ENCODE measurements at places on chromosomes 6 and 20.

DNA sequence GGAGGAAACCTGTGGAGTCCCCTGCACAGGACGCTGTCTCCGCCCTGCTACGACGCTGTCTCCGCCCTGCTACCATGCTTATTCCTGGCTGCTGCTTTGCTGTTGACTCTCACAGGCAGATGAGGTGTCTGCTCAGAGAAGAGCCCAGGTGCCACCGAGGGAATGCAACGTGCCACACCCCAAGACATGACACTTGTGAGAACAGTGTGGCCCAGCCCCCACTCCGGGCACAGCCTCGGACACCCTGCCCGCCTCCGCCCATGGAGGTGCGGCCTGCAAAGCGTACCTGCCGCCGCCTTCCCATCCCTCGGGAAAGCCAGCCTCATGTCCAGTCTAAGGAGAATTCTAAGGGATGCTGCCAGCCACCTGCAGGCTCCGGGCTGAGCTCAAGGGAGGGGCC, 15.6 kb upstream of the MRGBP start:
- DNase-seq = no peak

GRCh38 chr6:118783931-118784550, 109.9 kb upstream of the ASF1A start:
- DNase-seq = no peak

DNA sequence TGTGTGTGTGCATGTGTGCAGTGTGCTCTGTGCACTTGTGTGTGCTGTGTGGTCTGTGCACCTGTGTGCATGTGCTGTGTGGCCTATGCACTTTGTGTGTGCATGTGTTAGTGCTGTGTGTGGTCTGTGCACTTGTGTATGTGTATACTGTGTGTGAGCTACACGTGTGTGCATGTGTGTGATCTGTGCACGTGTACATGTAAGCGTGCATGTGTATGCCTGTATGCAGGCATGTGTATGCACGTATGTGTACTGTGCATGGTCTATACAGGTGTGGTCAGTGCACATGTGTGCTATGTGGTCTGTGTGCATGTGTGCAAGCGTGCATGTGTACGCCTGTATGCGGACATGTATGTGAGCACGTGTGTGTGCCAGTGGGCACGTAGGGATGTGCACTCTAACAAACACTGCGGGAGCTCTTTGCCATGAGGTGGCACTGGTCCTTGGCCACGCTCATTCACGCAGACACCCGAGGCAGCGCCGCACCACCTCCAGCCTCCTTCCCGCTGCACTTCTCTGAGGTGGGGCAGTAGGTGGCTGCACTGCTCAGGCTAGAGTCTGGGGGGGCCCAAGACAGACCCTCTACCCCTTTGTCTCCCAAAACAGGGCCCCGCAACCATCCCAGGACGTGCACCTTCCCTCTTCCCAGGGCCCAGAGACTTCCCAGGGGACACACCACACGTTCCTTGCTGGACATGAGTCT, 42.4 kb upstream of the CHRNA4 start:
- no peak for DNase-seq

DNA sequence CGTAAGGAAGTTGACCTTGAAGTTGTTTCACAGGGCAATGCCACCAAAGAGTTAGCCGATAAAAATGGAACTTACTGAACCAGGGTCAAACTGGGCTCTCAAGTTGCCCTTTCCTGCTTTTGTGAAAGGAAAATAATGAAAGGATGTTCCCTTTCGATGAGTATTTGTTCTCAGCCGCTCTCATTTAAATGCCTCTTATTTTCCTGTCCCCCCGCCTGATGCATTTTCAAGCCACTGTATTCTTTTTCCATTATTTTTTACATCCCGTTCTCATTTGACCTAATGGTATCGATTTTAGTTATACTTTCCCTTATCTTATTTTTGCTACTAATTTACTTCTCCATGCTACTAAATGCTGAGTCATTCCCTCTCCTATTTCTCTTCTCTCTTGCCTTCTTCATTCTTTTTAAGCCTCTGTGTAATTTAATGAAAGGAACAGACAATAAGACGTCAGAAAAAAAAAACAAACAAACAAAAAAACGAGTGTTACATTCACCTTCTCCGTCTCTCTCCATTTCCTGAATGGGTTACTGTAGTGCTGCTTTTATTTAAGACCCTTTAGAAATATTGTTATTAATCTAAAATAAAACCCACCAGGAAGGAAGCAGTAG, 655 bp upstream of the NDUFAF4 start:
- no peak for DNase-seq

- no peak for DNase-seq
Measured at GRCh38 chr20:58634521-58635278, 16.4 kb upstream of the STX16 start.

DNA sequence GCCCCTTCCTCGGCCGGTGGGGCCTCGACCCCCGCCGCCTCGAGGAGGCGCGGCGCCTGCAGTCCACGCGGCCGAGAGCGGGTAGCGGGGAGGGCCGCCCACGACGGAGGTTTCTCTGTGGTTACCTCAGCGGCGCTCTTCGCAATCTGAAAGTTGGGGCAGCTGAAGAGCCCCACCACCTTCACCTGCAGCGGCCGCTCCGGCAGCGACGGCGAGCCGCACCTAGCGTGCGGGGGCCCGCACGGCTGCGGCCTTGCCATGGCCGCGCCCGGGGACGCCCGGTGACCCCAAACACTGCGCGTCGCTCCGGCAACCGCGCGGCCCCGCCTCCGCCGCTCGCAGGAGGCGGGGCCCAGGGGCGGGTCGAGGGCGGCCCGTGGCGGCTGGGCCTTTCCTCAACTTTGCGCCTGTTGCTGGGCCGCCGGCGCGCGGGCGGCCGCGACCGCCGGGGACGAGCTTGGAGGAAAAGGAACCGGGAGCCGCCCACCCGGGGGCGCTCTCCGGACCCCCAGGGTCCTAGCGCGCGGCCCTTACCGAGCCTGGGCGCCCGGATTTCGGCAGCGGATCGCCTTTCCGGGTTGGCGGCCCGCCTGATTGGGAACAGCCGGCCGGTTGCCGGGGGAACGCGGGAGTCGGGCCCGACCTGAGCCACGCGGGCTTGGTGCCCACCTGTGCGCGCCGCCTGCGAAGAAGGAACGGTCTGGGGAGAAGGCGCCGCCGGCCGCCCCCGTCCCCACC, at the start of the genes PPIL6 and SMPD2:
TSS of gene PPIL6 (minus strand) at position 298 of the 738 bp plus-strand sequence. CDS start at position 260, 38 bp downstream.
TSS of gene SMPD2 (plus strand) at position 394 of the 738 bp plus-strand sequence. CDS start 398 bp downstream, outside the sequence.
- peak; percentile 86 for DNase-seq

GRCh38 chr6:71665931-71666330, 220.4 kb upstream of the RIMS1 start:
- no peak for DNase-seq

- no peak for DNase-seq
Measured at GRCh38 chr6:166940643-166941068, 15.7 kb downstream of the RNASET2 start.

GRCh38 chr6:111522393-111523020, 39.5 kb upstream of the REV3L start:
- DNase-seq = no peak

- DNase-seq = peak; percentile 51
Measured at GRCh38 chr6:43774776-43775534, 4.9 kb downstream of the VEGFA start.

DNA sequence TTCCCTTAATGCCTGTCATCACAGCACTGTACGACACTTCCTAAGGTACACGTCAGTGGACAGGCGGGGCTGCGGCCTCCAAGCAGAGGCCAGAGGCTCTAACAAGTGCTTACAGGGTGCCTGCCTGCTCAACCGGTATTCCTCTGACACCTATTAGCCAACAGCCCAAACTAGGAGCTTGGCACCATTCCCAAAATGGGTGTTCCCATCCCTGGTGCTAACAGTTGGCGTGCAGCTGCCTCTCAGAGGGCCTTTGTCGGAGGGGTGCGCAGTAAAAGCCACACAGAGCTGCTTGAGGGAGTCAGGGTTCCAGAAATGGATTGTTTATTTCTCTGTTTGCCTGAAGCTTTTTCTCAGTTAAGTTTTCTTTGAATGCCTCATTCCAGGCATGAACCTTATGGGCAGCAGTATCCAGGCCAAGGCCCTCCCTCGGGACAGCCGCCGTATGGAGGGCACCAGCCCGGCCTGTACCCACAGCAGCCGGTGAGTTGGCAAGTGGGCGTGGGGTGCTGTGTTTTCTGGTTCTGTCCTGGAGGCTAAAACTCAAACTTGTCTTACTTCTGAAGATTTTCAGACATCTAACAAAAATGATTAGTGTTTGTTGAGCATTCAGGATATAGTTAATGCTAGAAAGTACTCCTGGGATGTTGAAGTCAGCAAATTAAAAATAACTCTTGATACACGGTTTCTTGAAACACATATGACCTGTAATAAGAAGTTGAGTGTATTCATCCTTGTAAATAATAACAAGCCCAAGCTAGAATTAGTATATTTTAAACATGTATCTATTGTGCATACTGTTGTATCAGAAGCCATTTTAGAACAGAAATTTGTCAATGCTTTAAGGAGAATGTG, 124.7 kb downstream of the TMEM242 start:
- no peak for DNase-seq

- DNase-seq = no peak
Measured at GRCh38 chr20:23249541-23249940, 101.0 kb upstream of the NXT1 start.

GRCh38 chr20:47704746-47705496, 80.4 kb downstream of the SULF2 start:
- DNase-seq = no peak

- no peak for DNase-seq
Measured at GRCh38 chr6:136030131-136030530, 178.6 kb downstream of the PDE7B start.

DNA sequence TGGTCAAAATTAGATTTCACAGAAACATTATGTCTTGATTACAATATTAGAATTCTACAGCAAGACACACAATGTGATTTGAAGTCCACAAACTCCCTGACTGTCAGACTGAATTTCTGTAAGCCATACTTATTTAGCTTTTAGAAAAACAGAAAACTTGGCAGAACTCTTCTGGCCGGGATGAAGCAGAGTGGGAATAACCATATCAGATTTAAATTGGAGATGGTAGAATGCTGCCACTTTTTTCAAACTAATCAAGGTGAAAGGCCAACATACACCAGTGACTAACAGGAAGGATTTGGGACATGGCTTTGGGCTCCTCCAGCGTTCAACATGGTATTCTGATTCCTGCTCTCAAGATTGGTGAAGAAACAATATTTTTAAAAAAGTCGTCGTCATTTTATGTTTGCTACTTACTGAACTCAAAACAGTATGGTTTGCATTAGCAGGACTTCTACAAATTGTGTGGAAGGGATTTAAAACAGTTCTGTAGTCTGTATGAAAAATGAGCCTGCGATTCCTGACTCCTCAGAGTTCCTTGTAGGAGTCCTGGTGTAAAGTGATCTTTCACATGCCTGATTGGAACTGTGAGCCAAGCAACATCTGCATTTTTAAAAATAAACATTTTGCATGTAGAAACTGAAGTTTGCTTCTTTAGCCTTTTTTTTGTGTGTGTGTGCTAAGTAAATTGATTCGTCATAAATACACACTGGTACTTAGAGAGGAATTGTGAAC, 297.9 kb upstream of the SOX4 start:
- DNase-seq = no peak

- DNase-seq = no peak
Measured at GRCh38 chr6:56043761-56044160, 168.4 kb upstream of the BMP5 start.

DNA sequence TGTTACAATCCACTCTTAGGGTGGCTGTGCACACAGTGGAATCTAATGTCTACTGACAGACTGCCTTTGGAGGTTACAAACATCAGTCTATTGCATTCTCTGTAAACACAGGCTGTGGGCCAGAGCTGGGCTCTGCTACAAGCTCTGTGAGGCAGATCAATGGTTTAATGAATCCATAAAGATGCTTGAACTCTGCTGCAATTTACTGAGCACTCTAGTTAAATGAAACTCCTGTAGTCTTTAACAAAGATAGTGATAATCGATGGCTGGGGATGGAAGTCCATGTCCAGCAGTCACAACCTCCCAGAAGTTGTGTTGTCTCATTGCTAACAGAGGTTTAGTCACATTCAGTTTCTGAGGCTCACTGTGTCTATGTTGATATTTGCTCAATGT, 50.5 kb downstream of the SOBP start:
- no peak for DNase-seq

- DNase-seq = no peak
Measured at GRCh38 chr6:142901611-142902010, 43.4 kb downstream of the HIVEP2 start.

- no peak for DNase-seq
Measured at GRCh38 chr20:18588574-18588933, 700 bp downstream of the DTD1 start.

DNA sequence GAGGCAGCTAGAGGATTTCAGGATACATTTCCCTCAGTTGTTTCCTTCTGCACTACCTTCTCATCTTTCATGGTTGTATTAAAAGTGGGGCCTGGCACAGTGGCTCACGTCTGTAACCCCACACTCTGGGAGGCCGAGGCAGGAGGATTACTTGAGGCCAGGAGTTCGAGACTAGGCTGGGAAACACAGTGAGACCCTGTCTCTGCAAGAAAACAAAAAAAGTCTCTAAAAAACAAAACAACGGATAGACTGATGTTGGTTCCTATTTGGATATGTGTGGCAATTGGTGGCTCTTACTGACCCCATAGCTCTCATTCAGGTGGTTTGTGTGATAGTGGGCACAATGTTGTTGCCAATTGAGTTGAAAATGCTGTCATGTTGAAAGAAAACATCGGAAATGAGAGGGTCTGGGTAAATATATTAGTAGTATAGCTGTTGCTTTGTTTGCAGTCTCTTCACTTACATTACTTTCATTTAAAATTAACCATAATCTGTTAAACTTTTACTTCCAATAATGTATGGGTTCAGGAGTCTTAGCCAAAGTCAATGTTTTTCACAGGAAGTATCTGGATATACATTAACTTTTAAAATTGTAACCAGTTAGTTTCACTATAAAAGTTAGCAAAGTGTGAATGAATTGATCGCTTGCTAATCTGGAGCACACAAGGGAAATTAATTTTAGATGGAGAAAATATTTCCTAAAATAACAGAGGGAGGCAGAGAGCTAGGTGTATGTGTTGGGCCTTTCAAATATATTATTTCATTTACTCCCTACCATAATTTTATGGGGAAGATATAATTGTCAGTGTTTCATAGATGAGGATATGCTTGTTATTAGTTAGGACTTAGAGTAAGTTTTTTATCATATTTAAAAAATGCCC, 31.1 kb downstream of the UTRN start:
- DNase-seq = no peak

DNA sequence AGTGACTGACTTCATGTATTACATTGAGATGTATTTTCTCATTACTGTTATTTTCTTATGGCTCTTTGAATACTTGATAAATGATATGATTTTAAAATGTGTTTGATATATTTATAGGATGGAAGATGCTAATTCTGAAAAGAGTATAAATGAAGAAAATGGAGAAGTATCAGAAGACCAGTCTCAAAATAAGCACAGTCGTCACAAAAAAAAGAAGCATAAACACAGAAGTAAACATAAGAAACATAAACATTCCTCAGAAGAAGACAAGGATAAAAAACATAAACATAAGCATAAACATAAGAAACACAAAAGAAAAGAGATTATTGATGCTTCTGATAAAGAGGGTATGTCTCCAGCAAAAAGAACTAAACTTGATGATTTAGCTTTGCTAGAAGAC, 47.5 kb downstream of the FAM217A start:
- DNase-seq = no peak

GRCh38 chr6:31778999-31779885, 2.1 kb upstream of the VWA7 start:
- DNase-seq = no peak

GRCh38 chr6:47413752-47414422, 63.7 kb upstream of the CD2AP start:
- no peak for DNase-seq

All from progenitor cell of endocrine pancreas (in vitro differentiated cells).